ENCODE measurements at places on chromosomes 11 and 22.

GRCh38 chr11:128772814-128773213, 78.9 kb downstream of the FLI1 start:
- DNase-seq, result peak; percentile 62

DNA sequence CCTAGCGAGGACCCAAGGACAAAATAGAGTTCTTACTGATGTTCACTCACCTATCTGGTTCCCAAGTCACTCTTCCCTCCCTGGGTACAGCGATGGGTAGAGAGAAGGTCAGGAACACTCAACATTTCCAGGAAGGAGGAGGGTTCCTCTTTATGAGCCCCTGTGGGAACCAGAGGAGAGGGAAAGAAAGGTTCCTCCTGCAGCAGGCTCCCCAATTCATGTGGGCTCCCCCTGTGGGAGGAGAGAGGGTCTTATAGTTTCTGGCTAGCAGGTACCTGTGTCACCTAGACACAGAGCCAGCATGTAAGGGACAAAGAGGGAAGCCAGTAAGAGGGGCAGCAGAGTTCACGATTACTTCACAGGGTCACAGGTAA, 93.5 kb downstream of the DBX1 start:
- DNase-seq, result no peak

DNA sequence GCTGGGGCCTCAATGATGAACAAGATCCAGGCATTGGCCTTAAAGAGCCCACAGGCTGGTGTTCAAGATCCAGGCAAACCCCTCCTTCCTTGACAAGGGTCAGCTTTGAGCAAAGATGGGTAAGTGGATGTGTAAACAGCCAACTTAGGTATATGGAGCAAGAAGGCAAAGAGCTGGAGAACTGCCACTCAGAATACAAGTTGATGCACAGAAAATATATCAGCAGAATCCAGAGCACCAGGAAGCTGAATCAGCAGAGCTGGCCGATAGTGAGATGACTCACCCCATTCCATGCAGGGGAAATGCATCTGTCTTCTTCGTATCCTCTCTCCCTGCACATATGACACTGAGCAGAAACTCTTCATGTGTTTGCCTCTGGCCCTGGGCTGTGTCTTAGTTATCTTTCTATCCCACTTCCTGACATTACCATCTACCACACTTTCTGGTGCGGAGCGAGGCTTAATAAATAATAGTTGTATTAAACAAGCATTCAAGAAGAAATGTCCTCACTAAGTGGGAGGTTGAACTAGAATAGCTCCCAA, 57.8 kb downstream of the ENDOD1 start:
- peak; percentile 17 for DNase-seq

- DNase-seq, result no peak
These were observed 61.5 kb downstream of the MIAT start for GRCh38 chr22:26718905-26719304.

DNA sequence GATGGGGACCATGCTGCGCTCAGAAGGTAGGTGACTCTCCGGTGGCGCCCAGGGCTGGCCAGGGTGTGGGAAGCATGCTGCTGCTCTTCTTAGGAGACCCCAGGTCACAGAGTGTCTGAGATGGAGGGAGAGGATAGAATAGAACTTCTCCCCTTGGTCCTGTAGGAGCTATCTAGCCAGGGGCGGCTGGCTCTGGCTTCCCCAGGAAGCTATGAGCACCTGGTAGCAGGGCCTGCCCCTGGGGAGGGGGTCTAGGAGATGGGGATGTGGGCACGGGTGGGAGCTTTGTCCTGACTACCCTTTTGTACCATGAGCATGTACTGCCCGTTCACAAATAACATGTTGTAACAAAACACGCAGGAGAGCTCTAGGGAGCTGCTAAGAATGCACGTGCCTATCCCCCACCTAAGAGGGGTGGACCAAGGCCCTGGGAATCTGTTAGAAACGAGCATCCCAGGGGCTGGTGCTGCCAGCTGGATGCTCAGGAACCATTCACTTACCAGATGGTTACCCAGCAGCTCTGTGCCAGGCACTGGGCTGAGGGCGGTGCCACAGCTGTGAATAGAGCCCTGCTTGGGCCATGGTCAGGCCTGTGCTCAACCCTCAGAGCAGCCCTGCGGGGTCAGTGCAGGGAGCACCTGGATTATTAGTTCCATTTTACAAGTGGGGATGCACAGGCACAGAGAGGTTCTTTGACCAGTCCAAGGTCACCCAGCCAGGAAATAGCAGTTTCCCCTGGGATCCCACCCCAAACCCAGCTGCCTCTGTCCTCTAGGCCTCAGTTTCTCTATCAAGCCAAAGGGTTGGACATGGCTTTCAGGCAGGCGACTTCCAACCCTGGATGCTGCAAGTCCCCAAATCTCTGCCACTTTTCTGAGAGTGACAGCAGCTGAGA, 2.2 kb downstream of the SLC39A13 start:
- no peak for DNase-seq

DNA sequence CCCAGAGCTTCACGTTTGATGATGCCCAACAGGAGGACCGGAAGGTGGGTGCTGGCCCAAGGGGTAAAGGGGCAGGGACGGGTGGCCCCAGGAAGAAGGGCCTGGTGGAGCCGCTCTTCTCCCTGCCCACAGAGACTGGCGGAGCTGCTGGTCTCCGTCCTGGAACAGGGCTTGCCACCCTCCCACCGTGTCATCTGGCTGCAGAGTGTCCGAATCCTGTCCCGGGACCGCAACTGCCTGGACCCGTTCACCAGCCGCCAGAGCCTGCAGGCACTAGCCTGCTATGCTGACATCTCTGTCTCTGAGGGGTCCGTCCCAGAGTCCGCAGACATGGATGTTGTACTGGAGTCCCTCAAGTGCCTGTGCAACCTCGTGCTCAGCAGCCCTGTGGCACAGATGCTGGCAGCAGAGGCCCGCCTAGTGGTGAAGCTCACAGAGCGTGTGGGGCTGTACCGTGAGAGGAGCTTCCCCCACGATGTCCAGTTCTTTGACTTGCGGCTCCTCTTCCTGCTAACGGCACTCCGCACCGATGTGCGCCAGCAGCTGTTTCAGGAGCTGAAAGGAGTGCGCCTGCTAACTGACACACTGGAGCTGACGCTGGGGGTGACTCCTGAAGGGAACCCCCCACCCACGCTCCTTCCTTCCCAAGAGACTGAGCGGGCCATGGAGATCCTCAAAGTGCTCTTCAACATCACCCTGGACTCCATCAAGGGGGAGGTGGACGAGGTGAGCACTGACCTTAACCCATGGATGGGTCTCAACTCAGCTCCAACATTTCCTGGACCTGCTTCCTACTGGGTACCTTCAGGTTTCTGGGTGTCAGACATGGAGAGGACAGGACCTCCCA, 2.0 kb downstream of the RIC8A start:
- DNase-seq, result no peak

GRCh38 chr11:71183878-71184277, 68.5 kb downstream of the SHANK2 start:
- no peak for DNase-seq

DNA sequence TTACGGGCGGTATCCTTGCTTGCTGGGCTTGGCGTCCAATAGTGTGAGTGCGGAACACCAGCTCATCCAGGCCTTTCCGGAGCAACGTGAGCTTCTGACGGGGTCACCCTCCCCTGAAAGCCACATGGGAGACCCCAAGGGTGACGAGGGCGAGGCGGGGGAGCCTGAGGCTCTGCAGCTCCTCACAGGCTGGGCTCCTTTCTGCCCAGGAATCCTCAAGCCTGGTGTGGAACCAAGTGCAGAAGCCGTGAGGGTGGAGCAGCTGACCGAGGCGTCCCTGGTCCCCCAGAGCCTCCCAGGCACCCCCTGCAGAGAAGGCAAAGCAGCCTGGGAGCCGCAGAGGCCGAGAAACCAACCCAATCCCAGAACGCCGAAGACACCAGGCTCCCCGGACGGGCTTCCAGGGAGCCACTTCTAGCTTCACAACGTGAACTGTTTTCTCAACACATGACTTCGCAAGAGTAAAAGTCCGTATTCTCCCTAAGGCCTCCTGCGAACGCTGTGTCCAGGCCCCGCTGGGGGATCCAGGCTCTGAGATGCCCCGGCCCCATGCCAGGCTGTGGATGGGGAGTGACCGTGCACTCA, 530.3 kb downstream of the BRD1 start:
- DNase-seq, result no peak

- no peak for DNase-seq
These were observed 203.4 kb downstream of the KIF18A start for GRCh38 chr11:27904358-27905055.

DNA sequence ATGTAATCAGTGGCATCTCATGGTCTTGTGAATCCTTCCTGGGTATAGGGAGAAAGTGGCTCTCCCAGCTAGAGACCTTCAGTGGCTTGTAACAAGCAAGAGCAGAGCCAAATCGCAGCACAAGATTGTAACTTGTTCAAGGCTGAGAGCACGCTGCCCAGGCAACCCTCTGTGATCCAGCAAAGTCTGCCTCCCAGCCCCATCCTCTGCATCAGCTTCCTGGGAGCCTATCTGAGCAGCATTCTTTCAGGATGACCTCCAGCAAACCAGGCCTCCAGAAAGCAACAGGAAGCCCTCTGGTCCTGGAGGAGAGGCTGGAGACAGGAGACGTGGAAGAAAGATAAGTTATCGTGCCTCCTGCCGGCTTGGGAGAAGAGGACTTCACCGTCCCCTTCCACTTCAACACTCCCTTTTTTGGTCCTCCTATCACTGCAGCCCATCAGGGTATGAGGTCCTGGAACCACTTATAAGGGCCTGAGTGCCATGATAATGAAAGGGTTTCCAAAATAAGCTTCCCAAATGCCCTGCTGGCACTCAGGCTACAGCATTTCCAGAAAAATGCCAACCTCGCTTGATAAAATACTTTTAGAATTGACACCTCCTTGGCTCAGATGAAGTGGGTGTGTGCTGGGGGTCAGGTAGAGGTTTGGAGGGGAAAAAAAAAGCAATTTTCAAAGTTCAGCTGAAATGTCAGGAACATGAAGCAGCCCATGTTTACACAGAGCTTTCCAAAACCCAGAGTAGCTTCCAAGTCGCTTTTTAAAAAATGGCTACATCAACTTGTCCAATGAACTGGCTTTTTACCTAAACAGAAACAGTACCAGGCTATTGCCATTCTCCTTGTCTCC, 80.2 kb downstream of the PLEKHA7 start:
- DNase-seq, result no peak

DNA sequence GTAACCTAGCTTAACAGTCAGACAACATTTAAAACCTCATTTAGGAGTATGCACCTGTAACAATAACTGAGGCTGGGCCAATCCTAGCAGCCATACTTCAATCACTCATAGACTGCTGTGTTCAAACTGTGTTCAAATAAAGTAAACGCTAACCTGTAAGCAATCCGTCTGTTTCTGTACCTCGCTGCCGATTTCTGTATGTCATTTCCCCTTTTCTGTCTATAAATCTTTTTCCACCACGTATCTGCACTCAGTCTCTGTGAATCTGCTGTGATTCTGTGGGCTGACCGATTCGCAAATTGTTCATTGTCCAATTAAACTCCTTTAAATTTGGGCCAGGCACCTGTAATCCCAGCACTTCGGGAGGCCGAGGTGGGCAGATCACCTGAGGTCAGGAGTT, 12.3 kb downstream of the APOBEC3H start:
- no peak for DNase-seq

DNA sequence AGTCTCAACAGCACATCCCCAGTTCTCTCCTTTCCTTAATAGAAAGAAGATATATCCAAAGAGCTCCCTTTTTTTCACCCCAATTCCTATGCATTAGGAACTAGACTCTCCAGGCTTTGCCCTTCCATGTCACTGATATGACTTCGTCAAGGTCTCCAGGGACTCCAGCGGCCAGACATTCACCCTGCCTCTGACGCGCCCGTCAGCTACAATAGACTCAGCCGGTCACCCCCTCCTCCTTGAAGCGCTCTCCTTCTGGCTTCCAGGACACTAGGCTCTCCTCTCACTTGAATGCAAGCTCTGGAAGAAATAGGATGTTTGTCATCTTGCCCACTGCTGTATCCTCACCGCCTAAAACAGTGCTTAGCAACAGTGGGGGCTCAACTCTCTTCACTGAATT, 14.9 kb upstream of the ELFN2 start:
- DNase-seq, result no peak

GRCh38 chr22:48492366-48493320, 1335.0 kb downstream of the BRD1 start:
- DNase-seq, result peak; percentile 32

- DNase-seq, result no peak
These were observed 373.2 kb downstream of the DDX10 start for GRCh38 chr11:109037856-109038780.

- DNase-seq, result no peak
These were observed 36.9 kb downstream of the GALNT18 start for GRCh38 chr11:11584937-11585336.

- DNase-seq, result no peak
These were observed 60.9 kb downstream of the PDHX start for GRCh38 chr11:34977089-34977912.

DNA sequence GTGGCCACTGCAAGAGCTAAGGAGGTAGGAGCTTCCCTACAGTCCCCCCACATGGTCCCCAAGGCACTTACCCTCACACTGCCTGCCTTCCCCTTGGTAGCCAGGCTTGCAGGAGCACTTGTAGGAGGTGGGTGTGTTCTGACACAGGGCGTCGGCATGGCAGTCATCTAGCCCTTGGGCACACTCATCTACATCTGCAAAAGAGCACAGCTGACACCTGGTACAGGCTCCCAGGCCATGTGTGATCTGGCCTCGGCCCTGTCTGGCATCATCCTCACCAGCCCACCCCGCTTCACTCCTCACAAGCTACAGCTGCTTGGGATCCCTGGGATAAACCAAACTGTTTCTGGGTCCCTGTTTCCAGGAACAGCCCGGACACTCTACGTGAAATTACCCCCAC, 1.8 kb downstream of the SCUBE2 start:
- DNase-seq, result no peak

- DNase-seq, result no peak
These were observed 663 bp upstream of the LARGE2 start for GRCh38 chr11:45921561-45922424.

GRCh38 chr22:17665854-17666253, 27.3 kb downstream of the BCL2L13 start:
- DNase-seq, result no peak

DNA sequence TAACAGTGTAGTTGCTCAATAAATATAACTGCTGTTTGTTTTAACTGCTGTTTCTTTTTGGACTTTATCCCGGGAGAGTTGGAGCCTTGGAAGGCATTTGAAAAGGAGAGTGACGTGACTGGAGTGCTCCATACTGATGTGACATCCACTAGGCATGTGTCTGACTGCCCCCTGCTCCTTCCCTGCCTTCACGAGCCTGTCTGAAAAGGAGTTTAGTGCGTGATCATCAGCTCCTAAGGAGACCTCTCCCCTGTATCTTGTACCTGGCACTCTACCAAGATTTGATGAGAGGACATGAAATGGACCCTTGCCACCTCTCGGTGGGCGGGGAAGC, 22.9 kb downstream of the ZBTB16 start:
- no peak for DNase-seq

DNA sequence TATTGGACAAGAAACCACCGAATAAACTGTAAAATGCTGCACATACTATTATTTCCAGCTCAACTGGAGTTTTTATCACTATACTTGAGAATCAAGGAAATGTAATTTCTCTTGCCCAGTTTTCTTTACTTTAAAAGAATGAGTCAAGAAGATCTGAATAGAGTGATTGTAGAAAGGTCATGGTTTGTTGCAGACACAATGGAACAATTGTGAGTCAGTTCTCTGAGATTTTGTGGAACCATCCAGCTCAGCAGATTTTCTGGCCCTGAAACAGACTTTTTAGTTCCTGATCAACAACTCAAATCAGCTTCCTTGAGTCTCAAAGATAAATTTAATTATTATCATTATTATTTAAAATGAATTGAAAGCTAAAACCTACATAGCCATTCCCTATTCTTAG, 1.3 kb downstream of the TCN1 start:
- DNase-seq, result no peak

All from CD4-positive, alpha-beta T cell treated with Interleukin-4 for 4 hours (primary cell).